ENCODE measurements at places on chromosomes 3 and 15.
A peak's percentile ranks its signal among the peaks of the same experiment; 100 is the strongest.

DNA sequence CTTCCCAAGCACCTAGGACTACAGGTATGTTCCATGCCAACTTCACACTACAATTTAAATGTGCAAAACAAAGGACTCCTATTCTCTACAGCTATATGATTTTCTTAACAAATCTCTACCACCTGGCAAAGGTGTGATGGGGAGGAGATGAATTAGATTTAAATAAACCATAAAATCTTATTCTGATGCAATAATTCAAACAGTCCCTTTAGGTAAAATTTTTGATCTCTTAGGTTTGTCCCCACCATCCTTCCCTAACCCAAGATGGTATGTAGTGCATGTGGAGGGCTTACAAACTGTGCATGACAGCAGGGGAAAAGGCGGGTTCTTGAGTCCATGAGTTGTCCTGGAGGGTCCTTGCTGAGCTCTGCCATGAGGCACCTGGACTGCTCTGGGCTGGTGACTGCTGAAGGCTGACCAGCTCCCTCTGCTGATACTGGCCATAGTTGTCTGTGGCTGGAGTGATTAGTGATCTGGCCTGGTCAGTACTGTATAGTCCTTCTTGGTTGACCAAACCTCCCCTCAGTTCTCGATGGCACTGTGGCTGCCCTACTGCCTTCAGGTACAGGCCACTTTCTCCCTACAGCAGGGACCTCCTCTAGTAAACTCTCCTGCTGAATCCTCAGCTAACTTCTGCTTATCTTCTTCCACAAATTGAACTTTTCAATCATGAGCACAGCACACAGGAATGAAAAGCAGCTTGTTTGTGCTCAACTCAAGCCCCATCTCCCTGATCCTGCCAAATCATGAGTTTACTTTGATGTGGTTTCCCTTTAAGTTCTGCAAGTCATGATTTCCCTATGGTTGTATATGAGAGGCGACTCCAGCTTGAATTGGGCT is 30.1 kb downstream of the CFAP161 start:
- DNase-seq: no peak

- DNase-seq: no peak
These were observed 15.8 kb upstream of the TFDP2 start for GRCh38 chr3:142165194-142165593.

DNA sequence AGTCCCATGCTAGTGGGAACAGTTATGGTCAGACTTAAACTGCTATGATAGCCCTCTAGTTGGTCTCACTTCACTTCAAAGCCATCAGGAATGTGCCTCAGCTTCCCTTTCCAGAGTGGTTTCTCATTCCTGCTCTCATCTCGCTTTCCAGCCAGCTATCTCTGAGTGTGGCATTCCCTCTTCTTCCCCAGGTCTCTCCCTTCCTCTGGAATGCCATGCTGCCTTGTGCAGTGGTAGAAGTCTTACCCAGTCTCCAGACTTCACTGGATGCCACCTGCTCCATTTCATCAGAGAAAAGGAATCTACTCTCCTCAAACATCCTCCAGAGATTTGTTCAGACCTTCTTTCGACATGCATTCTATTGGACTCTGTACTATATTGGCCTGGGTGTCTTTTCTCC is 83.0 kb downstream of the AGBL1 start:
- DNase-seq: no peak

- DNase-seq: no peak
These were observed 901 bp upstream of the NMB start for GRCh38 chr15:84658788-84659411.

GRCh38 chr3:173217127-173217526 is 76.1 kb upstream of the SPATA16 start:
- no peak for DNase-seq

DNA sequence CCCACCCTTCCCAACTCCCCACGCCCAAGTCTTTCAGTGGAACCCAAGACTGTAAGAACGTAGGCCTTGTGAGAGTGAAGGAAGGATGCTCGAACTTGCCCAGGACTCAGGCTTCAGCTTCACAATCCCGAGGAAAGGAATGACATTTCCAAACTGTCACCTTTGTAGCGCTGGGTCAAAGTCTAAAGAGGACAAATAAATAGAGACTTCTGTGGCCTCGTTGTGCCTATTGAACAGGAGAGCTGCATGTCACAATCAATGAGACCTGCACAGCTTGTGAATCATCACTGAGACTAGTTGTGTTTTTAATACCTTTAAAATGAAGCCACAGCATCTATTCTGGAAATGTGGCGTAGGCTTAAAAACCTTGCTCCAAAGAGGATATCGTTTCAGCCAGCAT is 222.8 kb upstream of the ST8SIA2 start:
- DNase-seq: no peak

GRCh38 chr3:20458994-20459716 is 273.1 kb upstream of the SGO1 start:
- no peak for DNase-seq

- peak; percentile 61 for DNase-seq
These were observed 2.6 kb upstream of the APEH start for GRCh38 chr3:49671291-49672288.

All from activated T-helper 9 cell treated with anti-CD3 and anti-CD28 coated beads, Interleukin-2, amount 50 U/mL, for 16 hours (primary cell).